ENCODE measurements at places on chromosomes 11 and 22. TPM values are rescaled to one million over a fixed set of nuclear protein-coding genes. Genes with fewer than 3 reads are reported as not detected.

OR51B4 gene
- not detected for total RNA-seq

FOLR1 gene
- 5.0 TPM for total RNA-seq

YDJC gene
- 25.7 TPM for total RNA-seq

SLC35C1 gene
- 15.2 TPM for total RNA-seq

BIK gene
- total RNA-seq, result 10.6 TPM

ACAT1 gene
- 34.4 TPM for total RNA-seq

GDPD4 gene
- total RNA-seq, result not detected

GAB4 gene
- not detected for total RNA-seq

KRTAP5-7 gene
- not detected for total RNA-seq

TPH1 gene
- total RNA-seq, result 0.10 TPM

IGSF9B gene
- not detected for total RNA-seq

TIMP3 gene
- 79.8 TPM for total RNA-seq

TRIM49 gene
- not detected for total RNA-seq

TNNT3 gene
- total RNA-seq, result 0.60 TPM

DYNC2H1 gene
- 11.2 TPM for total RNA-seq

P2RY6 gene
- total RNA-seq, result 34.7 TPM

OR52M1 gene
- not detected for total RNA-seq

NLRP6 gene
- total RNA-seq, result not detected

EXPH5 gene
- total RNA-seq, result 36.3 TPM

FAT3 gene
- 7.6 TPM for total RNA-seq

CHRM1 gene
- total RNA-seq, result not detected

OR56A1 gene
- not detected for total RNA-seq

OR2AG2 gene
- total RNA-seq, result 0.25 TPM

TEX12 gene
- not detected for total RNA-seq

CHRDL2 gene
- not detected for total RNA-seq

NXPE4 gene
- not detected for total RNA-seq

P2RY2 gene
- total RNA-seq, result 19.8 TPM

FBLN1 gene
- total RNA-seq, result 167 TPM

TAF10 gene
- total RNA-seq, result 51.5 TPM

RASSF10 gene
- total RNA-seq, result 0.35 TPM

CCDC82 gene
- 18.6 TPM for total RNA-seq

PACS1 gene
- total RNA-seq, result 100 TPM

MRGPRE gene
- total RNA-seq, result not detected

OR52E8 gene
- not detected for total RNA-seq

OR52N4 gene
- not detected for total RNA-seq

SSH3 gene
- total RNA-seq, result 97.8 TPM

CARD18 gene
- not detected for total RNA-seq

DKK3 gene
- total RNA-seq, result 11.5 TPM

DERL3 gene
- 1.2 TPM for total RNA-seq

C11orf52 gene
- 2.9 TPM for total RNA-seq

THY1 gene
- total RNA-seq, result not detected

RASL10A gene
- total RNA-seq, result not detected

DLG2 gene
- total RNA-seq, result 6.4 TPM
